ENCODE measurements at places on chromosomes 2 and 18.

- no peak for DNase-seq
Measured at GRCh38 chr2:64860276-64860885, 128.8 kb upstream of the SLC1A4 start.

DNA sequence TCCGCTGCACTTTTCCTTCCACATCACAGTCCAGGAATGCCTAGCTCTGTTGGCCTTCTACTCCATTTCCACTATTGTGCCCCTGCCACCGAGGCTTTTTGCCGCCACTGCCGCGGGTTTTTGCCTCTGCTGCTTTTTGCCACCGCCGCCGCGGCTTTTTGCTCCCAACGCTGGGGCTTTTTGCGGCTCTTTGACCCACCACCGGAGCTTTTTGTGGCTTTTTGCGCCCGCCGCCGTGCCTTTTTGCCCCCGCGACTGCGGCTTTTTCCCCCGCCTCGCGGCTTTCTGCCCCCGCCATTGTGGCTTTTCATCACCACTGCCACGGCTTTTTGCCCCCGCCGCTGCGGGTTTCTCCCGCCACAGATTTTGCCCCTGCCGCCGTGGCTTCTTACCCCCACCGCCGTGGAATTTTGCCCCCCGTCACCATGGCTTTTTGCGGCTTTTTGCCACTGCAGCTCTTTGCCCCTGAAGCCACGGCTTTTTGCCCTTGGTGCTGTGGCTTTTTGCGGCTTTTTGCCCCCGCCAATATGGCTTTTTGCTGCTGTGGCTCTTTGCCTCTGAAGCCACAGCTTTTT lies 2798.7 kb upstream of the TEKT4 start:
- DNase-seq, result peak; percentile 29

DNA sequence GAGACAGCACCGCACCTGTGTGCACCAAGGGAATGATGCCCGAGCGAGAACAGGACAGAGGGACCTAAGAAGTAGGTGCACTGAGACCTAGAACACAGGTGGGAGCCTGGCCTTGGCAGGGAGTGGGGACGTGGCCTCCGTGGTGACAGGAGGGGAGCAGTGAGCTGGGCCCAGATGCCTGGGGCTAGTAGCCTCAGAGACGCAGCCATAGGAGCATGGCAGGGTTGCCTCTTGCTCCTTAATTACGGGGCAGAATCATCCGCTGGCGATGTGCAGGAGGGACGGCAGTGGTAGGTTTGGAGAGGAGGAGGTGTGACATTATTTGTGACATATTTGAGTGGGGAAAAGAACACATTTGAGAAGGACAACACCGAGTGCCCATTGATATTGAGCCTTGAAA lies 57.0 kb upstream of the HPCAL1 start:
- DNase-seq, result peak; percentile 40

DNA sequence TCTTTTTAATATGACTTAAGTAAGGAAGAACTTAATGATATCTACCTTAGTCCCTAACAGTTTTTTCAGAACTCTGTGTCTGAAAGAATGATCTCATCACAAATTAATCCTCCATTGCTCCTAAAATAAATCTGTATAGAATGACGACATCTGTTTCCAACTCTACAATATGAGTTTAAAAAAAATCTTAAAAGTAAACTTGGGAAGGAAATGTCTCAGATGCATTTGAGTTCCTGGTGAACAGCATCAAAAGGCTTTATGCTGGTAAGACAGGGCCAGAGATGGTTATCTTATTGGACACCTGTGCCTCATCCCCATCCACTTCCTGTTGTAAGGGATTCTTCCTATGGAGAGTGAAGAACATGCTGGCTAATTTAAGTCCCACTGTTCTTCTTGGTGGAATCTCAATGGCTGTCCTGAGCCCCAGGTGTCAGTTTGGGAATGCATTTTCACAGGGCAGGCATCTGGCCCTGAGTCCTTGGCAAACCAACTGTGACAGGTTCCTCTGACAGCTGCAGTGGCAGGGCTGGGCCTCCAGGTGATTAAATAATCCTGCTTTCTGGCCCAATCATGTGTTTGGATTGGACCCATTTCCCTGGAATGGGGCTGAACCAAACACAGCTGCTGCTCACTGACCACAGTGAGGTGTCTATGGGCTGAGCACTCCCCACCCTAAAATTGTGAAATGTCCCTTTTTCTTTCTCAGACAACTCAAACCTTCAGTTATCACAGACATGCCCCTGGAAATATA lies 12.9 kb upstream of the NCKAP5 start:
- DNase-seq, result no peak

GRCh38 chr2:121710470-121711170 lies 26.1 kb downstream of the NIFK start:
- no peak for DNase-seq

DNA sequence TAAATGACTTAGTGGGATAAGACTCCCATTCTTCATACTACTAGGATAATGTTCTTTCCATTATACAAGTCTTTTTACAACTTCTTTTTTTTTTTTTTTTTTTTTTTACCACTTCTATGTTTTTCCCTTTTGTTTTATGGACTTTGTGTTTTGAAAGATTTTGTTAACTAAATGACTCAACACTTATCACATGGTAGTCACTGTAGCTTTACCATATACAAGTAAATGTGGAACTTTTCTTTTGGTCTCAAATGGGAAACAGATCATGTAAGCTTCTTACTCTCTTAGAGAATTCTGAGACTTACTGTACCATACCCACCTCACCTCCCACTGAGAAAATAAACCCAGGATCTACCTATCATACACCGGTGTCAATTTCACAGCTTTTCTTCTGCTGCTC lies 590.3 kb upstream of the CDH2 start:
- no peak for DNase-seq

- no peak for DNase-seq
Measured at GRCh38 chr18:27948986-27949385, 227.9 kb downstream of the CDH2 start.

All from islet precursor cell (in vitro differentiated cells).